CD4-positive, alpha-beta T cell treated with Interleukin-6 at 100 ng/mL for 8 hours (primary cell): ENCODE measurements at places on chromosomes 11 and 22.

DNA sequence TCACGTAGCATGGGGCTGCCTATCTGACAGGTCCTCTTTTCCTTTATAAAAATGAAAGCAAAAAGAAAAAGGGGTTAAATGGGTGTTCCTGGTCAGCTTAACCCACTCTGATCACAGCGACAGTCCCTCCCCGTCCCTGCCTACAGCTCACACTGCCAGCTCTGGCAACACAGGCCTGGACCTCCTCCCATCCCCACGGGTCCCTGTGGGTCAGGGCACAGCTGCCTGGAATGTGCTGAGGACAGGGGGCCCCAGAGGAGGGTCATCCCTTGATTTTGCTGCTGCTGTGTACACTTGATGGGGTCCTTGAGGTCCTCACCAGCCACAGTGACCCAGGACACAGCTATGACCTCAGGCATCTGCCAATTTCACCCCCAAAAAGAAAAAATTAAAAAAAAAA lies 29.6 kb upstream of the CYP2D6 start:
- DNase-seq: no peak

- no peak for DNase-seq
These were observed 50.9 kb upstream of the ATXN10 start for GRCh38 chr22:45620706-45621105.

- no peak for DNase-seq
These were observed 491.8 kb downstream of the TMEM135 start for GRCh38 chr11:87529486-87529885.

- DNase-seq: no peak
These were observed 5.3 kb downstream of the SLC7A4 start for GRCh38 chr22:21026783-21027692.

DNA sequence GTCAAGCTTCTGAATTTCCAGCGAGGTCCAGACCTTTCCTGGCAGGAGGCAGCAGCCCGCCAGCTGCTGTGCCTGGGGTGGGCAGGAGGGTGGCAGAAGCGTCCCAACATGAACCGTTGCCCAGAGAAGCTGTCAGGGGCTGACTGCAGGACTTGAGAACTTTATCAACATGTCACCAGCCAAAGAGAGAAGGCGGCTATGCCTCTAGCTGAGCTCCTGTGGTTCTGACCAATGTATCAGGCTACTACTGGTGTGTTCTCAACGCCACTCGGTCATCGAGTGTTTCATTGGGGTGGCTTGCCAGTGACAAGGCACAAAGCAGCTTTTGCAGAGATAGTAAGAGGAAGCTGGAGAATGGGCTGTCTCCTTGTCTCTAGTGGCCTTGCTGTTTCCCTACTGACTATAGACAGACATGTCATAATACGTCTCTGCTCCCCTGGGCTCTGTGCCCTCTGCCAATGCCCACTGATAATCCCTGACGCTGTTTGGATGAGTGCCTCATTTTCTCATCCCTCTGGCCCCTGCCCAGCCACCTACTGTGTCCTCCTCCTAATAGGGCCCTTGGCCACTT lies 17.6 kb upstream of the ASCC2 start:
- no peak for DNase-seq

GRCh38 chr11:100574894-100575769 lies 112.0 kb upstream of the ARHGAP42 start:
- no peak for DNase-seq

DNA sequence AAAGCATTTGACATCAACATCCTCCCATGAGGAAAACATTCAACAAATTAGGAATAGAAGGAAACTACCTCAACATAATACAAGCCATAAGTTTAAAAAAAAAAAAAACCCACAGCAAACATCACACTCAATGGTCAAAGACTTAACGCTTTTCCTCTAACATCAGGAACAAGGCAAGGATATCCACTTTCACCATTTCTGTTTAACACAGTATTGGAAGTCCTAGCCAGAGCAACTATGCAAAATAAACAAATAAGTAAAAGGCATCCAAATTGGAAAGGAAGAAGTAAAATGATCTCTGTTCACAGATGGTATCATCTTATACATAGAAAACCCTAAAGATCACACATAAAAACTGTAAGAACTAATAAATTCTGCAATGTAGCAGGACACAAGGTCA lies 13.1 kb downstream of the FXYD6 start:
- no peak for DNase-seq

- DNase-seq: no peak
These were observed 623.4 kb upstream of the LUZP2 start for GRCh38 chr11:23873406-23873805.

DNA sequence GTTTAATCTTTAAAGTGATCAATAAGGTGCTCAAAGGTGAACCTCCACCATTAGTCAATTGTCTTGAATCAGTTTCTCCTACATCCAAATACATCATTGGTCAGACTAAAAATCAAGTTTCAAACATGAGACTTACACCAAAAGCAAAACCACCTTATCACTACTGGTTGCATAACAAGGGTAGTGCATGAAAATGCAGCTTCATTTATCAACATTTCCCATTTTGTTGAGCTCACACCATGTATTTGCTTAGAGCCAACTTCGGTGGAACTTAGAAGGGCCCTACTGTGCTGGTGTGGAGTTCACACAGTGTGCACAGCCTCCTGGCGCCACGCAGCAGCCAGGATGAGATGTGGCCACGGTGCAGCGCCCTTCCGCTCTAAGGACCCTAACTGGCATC lies 23.1 kb upstream of the PHLDA2 start:
- DNase-seq: no peak

DNA sequence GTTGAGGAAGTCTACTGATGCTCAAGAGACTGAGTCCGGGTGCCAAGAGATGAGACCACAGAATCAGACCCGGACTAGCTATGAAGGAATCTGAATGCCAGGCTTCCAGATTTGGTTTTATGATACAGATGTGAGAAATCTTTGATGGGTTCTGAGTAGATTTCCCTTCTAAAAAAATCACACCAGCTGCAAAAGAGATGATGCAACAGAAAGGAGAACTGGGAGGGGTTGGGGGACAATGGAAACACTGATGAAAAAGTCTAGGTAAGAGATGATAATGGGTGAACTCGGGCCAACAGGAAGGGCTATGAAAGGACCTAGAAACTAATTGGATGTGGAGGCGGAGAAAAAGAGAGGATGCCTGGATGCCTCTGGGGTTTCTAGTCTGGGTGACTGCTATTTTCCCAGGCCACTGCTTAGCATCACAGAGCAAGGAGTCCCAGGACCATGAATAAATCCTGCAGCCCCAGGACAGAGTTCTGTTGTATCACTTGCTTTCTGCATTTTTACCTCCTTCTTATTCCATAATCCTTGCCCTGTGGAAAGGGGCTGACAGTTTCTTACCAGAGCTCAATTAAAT lies 115.4 kb upstream of the SEZ6L start:
- DNase-seq: no peak

- no peak for DNase-seq
These were observed 19.1 kb upstream of the XBP1 start for GRCh38 chr22:28819253-28820096.

DNA sequence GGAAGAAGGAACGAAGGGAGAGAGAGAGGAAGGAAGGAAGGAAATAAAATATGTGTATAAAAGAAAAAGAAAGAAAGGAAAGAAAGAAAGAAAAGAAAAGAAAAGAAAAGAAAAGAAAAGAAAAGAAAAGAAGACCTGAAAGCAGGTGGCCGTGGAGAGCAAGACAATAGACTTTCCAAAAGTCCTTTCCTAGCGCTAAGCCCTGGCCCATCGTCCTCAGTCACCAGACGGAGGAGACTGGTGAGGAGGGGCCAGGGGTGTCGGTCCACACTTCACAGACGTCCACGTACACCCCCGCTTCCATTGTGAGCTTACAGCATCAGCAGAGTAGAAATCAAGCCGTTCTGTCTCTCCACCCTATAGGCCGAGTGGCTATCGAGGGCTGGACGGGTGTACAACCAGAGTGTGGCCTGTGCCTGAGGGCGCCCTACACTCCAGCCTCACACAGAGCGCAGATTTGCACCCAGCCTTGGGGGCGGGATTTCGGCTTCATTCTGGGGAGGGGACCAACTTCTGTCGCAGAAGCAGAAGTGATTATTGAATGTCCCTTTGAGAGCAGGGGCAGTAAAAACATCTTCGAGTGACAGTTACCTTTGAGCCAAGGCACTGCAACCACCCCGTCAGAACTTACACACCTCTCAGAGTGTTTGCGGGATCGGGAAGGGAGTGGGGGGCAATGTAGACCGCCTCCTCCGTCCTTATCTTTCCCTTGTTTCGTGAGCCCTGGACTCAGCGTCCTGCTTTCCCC lies 2.0 kb upstream of the BSX start:
- DNase-seq: no peak

DNA sequence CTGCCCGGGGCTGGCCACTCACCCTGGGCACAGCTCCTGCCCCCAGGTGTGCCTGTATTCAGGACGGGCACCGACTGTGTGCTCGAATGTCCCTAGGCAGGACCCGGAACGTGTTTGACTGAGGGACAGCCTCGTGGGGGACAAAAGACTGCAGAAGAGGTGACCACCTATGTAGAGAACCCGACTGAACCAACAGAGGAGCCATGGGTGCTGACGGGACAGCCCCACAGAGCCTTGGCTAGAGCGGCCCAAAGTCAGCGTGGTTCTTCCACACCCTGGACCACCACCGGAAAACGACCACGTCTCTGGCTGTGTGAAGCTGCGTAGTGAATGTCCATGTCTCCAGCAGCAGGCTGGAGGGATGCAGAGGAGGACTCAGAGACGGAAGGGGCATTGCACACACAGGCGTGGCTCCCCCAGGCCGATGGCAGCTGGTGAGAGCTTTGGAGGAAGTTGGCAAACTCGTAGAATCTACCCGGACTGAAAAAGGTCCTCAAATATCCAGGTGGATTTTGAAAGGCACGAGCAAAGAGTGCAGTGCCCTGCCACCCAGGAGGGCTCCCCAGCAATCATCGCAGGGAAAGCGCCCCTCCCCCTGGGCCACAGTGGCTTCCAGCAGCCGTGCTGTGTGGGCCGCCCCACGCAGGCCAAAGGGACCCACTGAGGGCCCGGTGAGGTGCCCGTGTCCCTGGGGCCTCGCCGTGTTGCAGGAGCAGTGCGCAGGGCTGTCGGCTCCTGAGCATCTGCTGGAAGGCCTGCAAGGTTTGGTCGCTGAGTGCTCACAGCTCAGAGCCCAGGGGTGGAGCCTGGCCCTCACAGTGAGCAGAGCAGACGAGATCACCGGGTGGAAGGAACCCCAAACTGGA lies 17.5 kb upstream of the MUC5B start:
- no peak for DNase-seq

DNA sequence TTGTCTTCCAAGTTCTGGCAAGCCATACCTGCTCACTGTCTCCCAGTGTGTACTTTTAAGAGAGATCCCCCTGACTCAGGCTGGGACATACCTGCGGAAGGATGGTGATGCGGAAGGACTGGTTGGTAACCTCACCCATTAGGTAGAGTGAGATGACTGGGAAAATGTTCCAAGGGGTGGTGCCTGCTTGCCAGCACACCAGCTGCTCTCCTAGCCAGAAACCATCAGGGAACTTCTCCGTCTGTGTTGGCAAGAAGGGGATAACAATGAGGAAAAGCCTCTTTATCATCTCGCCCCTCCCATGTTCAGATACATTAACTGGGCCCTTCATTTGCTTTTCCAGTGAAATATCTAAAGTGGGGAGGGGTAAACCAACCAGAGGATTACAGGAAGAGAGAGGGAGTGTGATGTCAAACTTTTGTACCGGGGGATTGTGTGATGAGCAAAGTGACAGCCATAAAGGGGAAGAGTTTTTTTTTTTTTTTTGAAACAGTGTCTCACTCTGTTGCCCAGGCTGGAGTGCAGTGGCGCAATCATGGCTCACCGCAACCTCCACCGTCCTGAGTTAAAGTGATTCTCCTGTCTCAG lies at the start of gene BACE1-AS:
Gene BACE1-AS (plus strand): TSS at position 538 of the 588 bp plus-strand sequence.
- DNase-seq: no peak

DNA sequence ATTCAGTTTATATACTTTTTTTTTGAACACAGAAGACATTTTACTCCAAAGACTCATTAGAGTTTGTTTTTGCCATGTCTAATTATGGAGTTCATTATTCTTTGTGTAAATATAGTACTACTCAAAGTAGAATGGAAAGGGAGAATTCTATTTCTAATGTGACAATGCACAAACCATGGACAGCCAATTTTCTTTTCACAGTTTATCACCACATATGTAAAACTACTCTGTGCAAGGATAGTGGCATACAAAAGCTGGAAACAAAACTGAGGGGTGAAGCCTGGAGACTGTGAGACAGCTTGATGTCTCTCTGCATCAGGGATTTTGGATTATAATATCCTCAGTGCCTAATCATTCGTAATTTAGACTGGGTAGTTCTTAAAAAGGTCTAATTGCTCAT lies 75.5 kb downstream of the LUZP2 start:
- DNase-seq: no peak

DNA sequence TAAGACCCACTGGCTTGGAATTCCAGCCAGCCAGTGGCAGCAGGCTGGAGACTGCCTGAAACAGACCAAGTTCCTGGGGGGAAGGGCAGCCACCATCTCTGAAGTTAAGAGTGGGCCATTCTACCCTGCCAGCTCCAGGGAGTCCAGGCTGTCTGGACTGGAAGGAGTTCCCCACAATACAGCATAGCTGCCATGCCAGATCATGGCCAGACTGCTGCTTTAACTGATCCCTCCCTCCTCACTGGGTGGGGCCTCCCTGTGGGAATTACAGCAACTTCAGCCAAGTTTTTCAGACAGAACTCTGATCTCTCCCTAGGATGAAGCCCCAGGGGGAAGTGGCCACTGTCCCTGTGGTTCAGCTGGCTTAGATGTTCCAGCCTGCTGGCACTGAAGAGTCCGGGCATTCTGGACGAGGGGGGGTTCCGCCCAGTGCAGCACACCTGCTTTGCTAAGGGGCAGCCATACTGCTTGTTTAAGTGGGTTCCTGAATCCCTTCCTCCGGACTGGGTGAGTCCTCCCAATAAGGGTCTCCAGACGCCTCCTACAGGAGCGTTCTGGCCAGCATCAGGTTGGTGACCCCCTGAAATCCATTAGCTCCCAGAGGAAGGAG lies 455.4 kb downstream of the DLG2 start:
- no peak for DNase-seq

DNA sequence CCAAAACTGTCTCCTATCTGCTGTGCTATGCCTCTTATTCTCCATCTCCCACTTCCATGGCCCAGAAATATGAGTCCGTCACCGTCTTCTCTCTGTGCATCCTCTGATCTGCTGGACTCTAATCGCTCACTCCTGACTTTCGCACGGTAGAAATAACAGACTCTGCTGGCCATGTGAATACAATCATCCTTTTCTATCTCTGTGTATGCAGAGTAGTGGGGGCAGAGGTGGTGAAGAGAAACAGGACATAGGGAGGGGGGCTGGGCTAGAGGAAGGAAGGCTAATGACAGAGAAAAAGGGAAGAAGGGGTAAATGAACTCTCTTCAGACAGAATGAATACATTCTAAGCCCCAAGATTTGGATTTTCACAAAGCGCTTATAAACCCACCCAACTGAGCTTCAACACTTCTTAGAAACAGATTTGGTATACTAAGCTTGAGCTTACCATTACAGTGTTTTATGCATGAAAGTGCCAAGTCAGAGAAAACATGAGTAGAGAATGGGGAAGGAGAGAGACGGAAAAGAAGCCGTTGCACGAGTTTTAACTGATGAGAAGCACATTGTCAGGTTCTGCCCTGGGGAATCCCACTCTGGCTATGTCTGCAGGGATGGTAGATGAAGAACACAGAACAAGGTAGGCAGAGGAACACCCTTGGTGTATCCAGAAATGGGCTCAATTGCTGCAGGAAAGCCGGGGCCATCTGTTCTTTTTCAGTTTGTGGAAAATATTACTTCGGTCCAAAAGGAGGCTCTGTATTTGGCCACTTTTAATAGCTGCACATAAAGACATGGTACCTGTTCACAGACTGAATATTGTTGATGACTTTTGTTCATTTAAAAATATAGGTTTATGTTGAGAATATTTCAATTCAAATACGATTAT lies 324.7 kb downstream of the ETS1 start:
- DNase-seq: no peak
